ENCODE measurements at places on chromosomes 3 and 15. TPM values are rescaled to one million over a fixed set of nuclear protein-coding genes. Genes with fewer than 3 reads are reported as not detected.

DNA sequence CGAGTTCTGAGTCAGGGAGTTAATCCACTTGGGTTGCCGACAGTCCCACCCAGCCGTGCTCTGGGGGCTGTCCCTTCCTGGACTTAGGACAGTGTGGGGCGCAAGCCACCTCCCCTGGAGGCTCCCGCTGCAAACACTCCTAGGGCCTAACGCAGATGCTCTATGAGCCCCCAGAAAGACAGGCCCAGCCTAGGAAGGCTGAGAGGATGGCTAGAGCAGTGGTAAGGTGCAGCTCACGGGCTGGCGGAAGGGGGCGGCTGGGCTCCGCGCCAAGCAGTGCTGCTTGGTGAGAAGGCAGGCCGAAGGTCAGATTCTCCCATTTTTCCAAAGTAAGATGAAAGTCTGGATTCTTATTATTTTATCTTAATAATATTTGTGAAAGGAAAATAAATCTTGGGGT is 84.6 kb upstream of the ALDH1L1 start:
- H3K36me3 ChIP-seq = no peaks in the 10 kb centered on the region
- no peak for DNase-seq
- no peak overlapping the region for H3K27ac ChIP-seq
- no peaks in the 10 kb centered on the region for H3K27me3 ChIP-seq
- no peak overlapping the region for H3K4me3 ChIP-seq

The EPHA3 gene
- polyA plus RNA-seq = not detected

The GABRG3 gene
- polyA plus RNA-seq = not detected

DNA sequence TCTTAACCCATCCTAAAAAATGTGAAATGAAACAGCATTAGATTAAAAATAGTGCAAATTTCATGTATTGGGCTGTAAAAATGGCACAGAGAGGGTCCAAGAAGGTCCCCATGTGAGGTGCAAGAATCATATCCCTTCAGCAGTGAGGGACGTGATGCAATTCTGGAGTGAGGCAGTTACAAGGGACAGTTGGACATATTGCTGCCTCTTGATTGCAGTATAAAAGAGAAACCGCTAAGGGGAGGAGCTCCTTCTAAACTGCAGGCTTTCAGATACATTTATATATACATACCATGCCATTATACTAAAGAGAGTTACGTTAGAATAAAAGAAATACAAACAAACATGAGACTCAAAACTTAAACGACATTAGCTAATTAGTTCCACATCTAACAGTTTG is 304.2 kb upstream of the CTNNB1 start:
- no peak overlapping the region for H3K4me3 ChIP-seq
- no peak overlapping the region for H3K27ac ChIP-seq
- H3K4me1 ChIP-seq = no peaks in the 10 kb centered on the region
- H3K27me3 ChIP-seq = no peaks in the 10 kb centered on the region
- H3K36me3 ChIP-seq = no peaks in the 10 kb centered on the region

GRCh38 chr3:66816090-66816761 is 181.9 kb upstream of the KBTBD8 start:
- H3K4me3 ChIP-seq = no peak overlapping the region
- no peaks in the 10 kb centered on the region for H3K27me3 ChIP-seq
- H3K4me1 ChIP-seq = no peaks in the 10 kb centered on the region
- peak; percentile 63 for DNase-seq

The NGLY1 gene
- polyA plus RNA-seq = 53.0 TPM

GRCh38 chr15:57384816-57385215 is 8.5 kb downstream of the CGNL1 start:
- H3K27me3 ChIP-seq = no peaks in the 10 kb centered on the region
- H3K27ac ChIP-seq = no peak overlapping the region
- H3K36me3 ChIP-seq = no peaks in the 10 kb centered on the region
- no peaks in the 10 kb centered on the region for H3K4me1 ChIP-seq
- no peak for DNase-seq
- H3K4me3 ChIP-seq = no peak overlapping the region

DNA sequence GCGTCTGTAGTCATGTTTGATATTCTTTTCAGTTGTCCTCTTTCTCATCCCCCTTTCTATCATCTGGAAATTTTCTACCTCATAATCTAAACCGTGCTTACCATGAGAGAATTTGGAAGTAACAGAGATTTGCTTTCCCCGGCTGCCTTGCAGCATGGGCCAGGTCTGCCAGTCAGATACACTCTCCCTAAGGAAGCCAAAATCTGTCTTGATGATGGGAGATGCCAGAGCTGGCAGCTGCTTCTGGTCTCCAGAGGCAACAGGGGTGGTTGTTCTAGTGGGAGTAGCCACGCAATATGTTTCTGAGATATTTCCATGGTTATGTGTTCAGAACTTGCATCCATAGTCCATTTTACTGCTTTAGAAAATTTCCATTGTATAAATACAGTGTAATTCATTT is 218.9 kb upstream of the RORA start:
- no peak overlapping the region for H3K4me3 ChIP-seq
- H3K27ac ChIP-seq = no peak overlapping the region
- no peak for DNase-seq
- no peaks in the 10 kb centered on the region for H3K4me1 ChIP-seq
- no peaks in the 10 kb centered on the region for H3K36me3 ChIP-seq

DNA sequence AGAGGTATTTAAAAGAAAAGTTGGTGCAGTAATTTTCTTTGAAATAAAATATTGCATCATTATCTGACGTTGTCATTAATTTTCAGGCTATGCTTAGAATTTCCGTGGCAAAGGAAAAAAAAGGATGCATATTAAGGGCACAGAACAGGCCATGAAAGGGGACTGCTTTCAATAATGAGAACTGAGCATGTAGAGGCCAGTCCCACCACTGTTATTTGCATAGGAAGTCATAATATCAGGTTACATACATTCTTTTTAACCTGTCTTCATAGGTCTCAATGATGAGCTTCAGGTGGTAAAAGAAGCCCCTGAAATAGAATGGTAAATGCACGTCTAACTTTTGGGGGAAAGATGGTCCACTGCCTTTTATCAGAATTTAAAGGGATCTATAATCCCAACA is 272.1 kb upstream of the ALCAM start:
- H3K4me1 ChIP-seq = no peaks in the 10 kb centered on the region
- H3K4me3 ChIP-seq = no peak overlapping the region
- no peaks in the 10 kb centered on the region for H3K27me3 ChIP-seq

DNA sequence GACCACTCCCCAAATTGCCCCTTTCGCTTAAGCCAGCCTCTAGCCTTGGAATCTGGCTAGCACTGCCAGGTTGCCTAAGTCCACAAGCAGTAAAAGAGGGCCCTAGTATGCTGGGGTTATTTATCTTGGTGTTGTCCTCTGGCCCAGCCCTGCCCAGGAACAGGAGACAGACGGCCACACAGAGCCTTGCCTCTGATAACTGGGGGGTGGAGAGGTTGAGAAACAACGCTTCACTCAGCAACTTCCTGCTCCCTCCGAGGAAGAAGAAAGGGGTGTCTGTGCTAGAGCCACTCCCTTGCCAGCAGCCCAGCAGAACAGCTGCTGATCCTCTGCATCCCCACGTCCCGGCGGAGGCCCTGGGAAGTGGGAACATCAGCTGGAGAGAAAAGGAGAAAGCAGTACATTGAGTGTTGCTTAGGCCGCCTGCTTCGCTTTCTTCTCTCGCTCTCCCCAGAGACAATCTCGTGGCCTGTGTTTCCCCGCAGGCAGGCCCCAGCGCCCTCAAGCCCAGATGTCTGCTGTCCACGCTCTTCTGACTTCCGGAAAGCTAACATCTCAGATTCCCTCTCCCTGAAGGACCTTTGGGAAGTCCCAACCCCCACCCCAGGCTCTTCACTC is 22.6 kb upstream of the C3orf70 start:
- no peaks in the 10 kb centered on the region for H3K36me3 ChIP-seq
- DNase-seq = no peak
- H3K27ac ChIP-seq = no peak overlapping the region
- no peak overlapping the region for H3K4me3 ChIP-seq

DNA sequence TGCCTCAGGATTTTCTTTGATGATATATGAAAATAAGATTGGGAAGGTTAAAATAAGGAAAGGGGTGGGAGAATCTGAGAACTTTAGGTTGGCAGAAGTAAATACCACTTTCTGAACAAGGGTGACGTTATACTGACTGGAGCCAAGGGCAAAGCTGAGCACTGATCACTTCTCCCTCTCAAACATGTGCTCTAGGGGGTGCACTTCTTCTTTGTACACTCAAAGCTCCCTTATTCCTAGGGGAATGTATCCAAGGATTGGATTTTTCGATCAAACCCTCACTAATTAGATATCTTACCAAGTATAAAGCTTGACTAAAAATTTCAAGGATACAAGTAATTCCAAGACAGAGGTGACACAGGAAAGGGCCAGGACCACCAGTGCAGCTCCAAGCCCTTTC is 243.9 kb upstream of the UMPS start:
- H3K36me3 ChIP-seq = no peaks in the 10 kb centered on the region
- no peak overlapping the region for H3K27ac ChIP-seq
- no peak for DNase-seq
- no peak overlapping the region for H3K4me3 ChIP-seq
- H3K27me3 ChIP-seq = no peaks in the 10 kb centered on the region
- H3K4me1 ChIP-seq = no peaks in the 10 kb centered on the region

The SUSD5 gene
- polyA plus RNA-seq = not detected

The ZMYND10 gene
- polyA plus RNA-seq = 0.07 TPM

DNA sequence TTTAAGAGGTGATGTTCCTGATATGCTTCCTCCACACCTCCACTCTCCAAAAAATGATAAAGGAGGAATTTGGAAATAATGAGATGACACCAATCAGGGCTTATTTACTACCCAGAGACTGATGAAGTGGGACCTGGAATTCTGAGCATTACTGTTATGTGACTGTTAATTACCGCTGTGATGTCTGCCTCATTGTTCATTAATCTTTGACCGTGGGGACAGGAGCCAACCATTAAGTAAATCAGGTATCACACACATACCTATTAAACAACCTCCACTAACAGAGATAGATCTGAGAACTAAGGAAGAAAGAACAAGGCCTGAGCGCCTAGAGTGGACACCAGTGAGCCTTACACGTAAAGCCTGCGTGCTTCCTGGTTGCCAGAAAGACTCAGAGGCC is 37.7 kb downstream of the ABHD5 start:
- H3K4me3 ChIP-seq = no peak overlapping the region
- H3K27me3 ChIP-seq = no peaks in the 10 kb centered on the region
- H3K4me1 ChIP-seq = no peaks in the 10 kb centered on the region
- no peak for DNase-seq
- no peak overlapping the region for H3K27ac ChIP-seq

DNA sequence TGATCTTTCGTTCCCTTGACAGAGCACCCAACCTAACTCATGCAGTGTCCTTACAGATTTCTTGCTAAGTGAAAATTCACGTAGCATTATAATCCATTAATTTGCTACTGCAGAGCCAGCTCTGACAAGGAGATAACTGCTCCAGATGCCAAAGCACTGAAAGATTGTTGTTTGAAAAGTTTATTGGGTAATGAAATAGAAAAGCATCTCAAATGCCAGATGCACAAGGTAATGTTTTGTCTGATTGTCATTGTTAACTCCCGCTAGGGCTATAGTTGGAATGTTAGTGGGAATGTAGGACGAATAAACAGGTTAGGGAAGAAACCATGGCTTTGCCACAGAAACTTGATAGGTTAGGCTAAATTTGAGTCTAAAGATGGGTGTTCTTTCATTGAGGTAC is 20.2 kb upstream of the SLC2A2 start:
- H3K27ac ChIP-seq = no peak overlapping the region
- no peak for DNase-seq
- H3K4me1 ChIP-seq = no peaks in the 10 kb centered on the region
- H3K4me3 ChIP-seq = no peak overlapping the region
- H3K36me3 ChIP-seq = no peaks in the 10 kb centered on the region
- H3K27me3 ChIP-seq = no peaks in the 10 kb centered on the region

GRCh38 chr3:31862666-31863279 is 118.3 kb downstream of the OSBPL10 start:
- H3K36me3 ChIP-seq = no peaks in the 10 kb centered on the region
- no peaks in the 10 kb centered on the region for H3K4me1 ChIP-seq
- no peak for DNase-seq
- no peaks in the 10 kb centered on the region for H3K27me3 ChIP-seq

GRCh38 chr3:158847452-158847821 is 45.6 kb downstream of the MFSD1 start:
- no peak overlapping the region for H3K27ac ChIP-seq
- no peaks in the 10 kb centered on the region for H3K36me3 ChIP-seq
- no peaks in the 10 kb centered on the region for H3K27me3 ChIP-seq
- no peak overlapping the region for H3K4me3 ChIP-seq

GRCh38 chr15:74843891-74844299 is 939 bp upstream of the ULK3 start:
- DNase-seq = no peak
- no peaks in the 10 kb centered on the region for H3K27me3 ChIP-seq
- peaks cover 1% of the 10 kb centered on the region for H3K36me3 ChIP-seq
- peak overlapping the region; percentile 49 for H3K4me3 ChIP-seq

- H3K27me3 ChIP-seq = no peaks in the 10 kb centered on the region
- no peak for DNase-seq
- no peaks in the 10 kb centered on the region for H3K36me3 ChIP-seq
- no peaks in the 10 kb centered on the region for H3K4me1 ChIP-seq
Measured at GRCh38 chr15:69504352-69505040, 51.9 kb downstream of the RPLP1 start.

- H3K4me3 ChIP-seq = no peak overlapping the region
- no peaks in the 10 kb centered on the region for H3K27me3 ChIP-seq
- H3K36me3 ChIP-seq = no peaks in the 10 kb centered on the region
- DNase-seq = no peak
- H3K27ac ChIP-seq = no peak overlapping the region
Measured at GRCh38 chr3:31765871-31766270, 215.2 kb downstream of the OSBPL10 start.

GRCh38 chr15:98085003-98085639 is 124.6 kb downstream of the ARRDC4 start:
- no peak overlapping the region for H3K27ac ChIP-seq
- H3K27me3 ChIP-seq = no peaks in the 10 kb centered on the region
- DNase-seq = peak; percentile 36
- H3K4me3 ChIP-seq = no peak overlapping the region
- no peaks in the 10 kb centered on the region for H3K36me3 ChIP-seq
